ENCODE measurements at places on chromosomes 4 and X.
A peak's percentile ranks its signal among the peaks of the same experiment; 100 is the strongest.

GRCh38 chr4:178894126-178894525 lies 1451.9 kb upstream of the AGA start:
- DNase-seq, result no peak

GRCh38 chr4:40261231-40262076 lies 64.6 kb downstream of the RHOH start:
- DNase-seq, result no peak

GRCh38 chrX:130741584-130741983 lies 161.4 kb downstream of the ENOX2 start:
- no peak for DNase-seq

- no peak for DNase-seq
Observed at GRCh38 chrX:107968623-107969022, 13.5 kb downstream of the TEX13B start.

DNA sequence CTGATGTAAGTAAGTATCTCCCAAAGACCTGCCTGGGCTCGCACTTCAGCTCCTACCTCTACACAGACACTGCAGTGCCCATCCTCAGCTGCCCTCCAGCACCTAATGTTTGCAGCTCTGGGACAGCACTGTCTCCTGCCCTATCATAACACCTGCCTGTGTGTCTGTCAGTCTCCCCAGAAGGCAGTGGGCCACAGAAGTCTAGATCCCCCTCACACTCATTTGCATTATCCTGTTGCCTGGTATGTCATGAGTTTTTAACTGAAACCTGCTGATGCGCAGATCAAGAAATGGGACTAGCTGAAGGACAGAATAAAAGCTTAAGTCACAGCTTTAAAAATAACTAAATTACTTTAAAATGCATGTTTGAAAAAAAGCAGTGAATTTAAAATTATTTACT lies 43.0 kb downstream of the LRP2BP start:
- DNase-seq, result no peak

DNA sequence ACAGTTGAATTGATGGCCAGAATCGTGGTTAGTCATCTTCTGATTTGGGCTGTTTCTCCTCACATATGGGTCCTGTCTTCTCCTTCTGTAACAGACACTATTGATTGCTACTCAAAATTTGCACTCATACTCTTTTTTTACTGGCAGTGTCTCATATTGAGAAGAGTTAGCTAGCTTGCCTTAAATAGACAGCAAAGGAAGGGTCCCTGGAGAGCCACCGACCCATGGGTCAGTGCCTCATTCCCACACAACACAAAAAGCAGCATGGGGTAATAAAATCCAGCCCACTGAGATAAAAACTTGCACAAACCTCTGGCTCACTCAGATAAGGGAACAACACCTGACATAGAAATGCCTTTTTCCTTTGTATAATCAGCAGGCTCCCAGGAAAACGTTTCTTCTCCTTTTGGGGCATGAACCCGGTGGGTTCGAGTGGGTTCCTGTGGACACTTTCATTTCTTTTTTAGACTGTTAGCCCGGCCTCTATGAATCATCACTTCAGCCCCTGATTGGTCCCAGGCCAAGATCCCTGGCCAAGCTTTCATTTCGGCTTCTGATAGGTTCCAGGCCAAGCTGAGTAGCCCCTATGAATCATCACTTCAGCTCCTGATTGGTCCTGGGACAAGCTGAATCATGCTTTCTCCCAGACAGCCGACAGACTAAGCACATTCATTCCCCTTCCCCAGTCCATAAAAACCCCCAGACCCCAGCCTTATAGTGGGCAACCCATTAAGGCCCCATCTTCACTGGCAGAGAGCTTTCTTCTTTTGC lies 408.1 kb downstream of the DCAF12L2 start:
- DNase-seq, result no peak

GRCh38 chr4:140711910-140712309 lies 44.3 kb downstream of the TBC1D9 start:
- DNase-seq, result no peak

DNA sequence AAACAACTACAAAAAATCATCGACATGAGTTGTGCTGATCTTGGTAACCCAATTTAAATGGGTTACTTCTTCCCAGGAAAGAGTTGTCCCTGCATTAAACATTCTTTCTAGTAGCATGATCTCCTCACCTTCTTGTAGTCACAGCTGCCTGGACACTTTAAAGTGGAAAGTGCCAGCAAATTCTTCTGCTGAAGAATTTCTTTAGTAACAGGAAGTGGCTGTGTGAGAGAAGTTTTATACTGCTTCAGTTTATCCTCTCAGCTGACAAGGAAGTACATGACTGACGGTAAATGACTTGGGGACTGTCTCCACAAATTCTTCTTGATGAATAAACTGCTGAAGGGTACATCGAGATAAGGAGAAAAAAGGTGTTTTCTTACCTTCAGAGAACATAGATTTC lies 18.2 kb upstream of the TNIP3 start:
- no peak for DNase-seq

GRCh38 chrX:13932416-13932815 lies 97.3 kb downstream of the GEMIN8 start:
- DNase-seq, result no peak

DNA sequence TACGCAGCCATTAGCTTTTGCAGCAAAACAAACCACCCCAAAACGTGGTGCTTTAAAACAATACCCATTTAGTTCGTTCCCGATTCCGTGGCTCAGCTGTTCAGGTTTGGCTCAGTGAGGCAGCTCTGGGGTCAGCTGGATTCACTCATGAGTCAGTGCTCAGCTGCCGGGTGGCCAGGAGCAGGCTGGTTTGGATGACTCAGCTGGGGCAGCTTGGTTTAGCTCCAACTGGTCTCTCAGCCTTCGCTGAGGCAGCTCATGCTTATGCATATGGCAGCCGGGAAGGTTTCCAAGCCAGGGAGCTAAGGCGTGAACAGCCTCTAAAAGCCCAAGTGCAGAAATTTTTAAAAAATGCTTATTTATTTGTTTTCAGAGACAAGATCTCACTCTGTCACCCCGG lies 13.3 kb upstream of the CD99 start:
- DNase-seq, result no peak

- no peak for DNase-seq
Observed at GRCh38 chr4:147233-147632, 22.9 kb downstream of the ZNF718 start.

DNA sequence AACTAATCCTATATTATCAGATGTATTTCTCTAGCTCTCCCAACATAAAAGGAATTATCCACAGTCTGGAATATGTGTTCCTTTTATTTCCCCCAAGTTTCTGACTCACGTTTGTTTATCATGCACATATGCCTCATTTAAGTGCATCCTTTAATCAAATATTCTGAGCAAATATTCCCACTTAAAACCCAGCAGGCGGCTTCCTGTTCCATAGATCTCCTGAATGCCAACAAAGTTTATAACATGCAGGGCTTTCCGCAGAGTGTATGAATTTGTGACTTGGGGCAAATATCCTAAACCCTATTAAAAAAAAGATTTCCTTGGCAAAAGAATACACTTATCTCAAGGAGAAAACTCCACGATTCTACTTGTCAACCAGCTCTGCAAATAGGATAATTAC lies 16.9 kb downstream of the GLRA2 start:
- no peak for DNase-seq

DNA sequence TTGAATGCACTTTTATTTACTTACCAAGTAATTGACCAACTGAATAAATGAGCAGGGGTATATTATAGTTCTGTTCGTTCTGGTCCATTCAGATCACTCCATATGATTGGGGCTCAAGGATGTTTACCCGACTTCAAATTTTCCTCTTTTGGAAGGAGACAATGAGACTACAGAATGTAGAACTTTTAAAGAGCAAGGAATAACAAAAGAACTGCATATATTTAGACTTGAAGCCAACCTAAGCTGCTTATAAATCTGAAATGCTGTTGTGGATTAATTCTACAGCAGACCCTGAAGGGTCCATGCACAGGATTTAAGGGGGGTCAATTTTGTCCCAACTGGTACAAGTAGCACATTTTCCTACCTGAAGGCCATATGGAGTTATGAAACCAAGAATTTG lies 610.8 kb downstream of the RAB28 start:
- no peak for DNase-seq

GRCh38 chrX:136030303-136031191 lies 45.3 kb downstream of the SLC9A6 start:
- DNase-seq, result no peak

- no peak for DNase-seq
Observed at GRCh38 chrX:34848281-34848680, 94.3 kb upstream of the FAM47B start.

GRCh38 chr4:105619188-105619931 lies 66.9 kb downstream of the ARHGEF38 start:
- no peak for DNase-seq

DNA sequence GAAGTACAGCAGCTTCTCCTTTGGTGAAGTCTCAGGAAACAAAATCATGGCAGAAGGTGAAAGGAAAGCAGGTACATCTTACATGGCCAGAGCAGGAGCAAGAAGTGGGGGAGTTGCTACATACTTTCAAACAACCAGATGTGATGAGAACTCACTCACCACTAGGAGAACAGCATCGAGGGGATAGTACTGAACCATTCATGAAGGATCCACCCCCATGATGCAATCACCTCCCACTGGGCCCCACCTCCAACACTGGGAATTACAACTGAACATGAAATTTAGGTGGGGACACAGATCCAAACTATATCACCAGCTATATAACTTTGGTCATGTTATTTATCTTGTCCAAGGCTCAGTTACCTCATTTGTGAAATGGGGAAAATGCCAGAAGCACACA lies 159.4 kb downstream of the OPHN1 start:
- no peak for DNase-seq

DNA sequence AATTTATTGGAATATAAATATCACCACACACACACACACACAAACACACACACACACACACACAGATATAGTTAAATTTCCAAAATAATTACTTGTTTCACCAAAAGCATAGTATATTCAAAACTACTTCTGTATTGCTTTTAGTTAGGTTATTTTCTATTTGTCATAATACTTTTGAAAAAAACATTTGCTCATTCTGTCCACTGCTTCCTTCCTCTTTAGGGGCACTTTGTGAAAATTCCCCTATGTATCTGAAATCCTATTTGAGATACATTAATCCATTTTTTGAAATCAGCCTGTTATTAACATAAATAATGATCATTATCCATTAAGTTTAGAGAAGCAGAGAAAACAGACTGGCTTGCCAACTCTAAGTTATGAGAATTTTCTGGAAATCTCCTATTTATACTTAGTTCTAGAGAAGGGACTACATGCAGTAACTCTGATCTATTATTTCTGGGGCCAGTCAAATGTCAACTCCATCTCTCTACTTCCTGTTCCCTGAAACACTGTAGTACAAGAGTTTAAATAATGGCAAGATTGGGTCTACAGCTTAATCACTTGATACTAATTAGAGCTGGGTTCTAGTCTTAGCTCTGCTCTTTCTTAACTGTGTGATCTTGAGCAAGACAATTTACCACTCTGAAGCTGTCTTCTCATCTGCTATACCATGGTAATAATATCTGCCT lies 54.4 kb upstream of the GPR174 start:
- DNase-seq, result no peak

DNA sequence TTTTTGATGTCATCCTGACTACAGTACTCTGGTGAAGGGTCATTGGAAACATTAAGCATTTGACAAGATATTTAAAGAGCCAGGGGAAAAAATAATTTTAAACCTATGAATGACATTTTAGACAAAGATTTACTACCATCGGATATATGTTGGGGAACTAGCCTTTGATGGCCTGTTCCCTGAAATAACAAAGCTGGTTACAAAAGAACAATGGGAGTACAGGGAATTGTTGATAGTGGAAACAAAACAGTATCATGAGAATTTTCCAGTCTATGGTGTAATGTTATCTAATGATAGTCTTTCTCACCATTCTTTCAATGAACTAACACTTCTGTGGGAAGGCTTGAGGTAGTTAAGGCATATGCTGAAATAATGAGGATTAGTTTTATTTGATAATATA lies 125.9 kb upstream of the KLHL4 start:
- DNase-seq, result no peak

DNA sequence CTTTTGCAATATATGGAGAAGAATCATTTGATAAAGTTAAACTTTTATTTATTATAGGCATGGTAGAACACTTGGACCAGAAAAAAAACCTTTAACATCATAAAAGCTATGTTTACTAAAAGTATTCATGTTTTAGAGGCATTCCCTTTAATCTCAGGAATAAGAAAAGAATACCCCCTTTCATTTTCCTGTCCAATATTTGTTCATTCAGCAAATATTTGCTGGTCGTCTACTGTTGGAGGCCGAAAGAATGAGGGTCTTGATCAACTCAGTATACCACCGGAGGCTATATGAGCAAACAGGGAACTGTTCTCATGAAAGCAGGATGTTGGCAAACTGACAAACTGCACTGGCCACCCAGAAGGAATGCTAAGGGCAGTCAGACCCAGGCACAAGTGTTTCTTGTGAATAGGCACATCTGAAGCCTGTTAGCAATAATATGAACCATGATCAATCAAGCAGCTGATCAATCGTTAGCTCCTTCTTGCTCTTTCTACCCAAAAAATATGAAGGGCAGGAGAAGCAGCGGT lies 480.8 kb upstream of the FAT1 start:
- DNase-seq, result no peak

- DNase-seq, result no peak
Observed at GRCh38 chrX:31178064-31178768, 106.4 kb upstream of the FTHL17 start.

- DNase-seq, result no peak
Observed at GRCh38 chr4:124079174-124079780, 633.3 kb downstream of the ANKRD50 start.

DNA sequence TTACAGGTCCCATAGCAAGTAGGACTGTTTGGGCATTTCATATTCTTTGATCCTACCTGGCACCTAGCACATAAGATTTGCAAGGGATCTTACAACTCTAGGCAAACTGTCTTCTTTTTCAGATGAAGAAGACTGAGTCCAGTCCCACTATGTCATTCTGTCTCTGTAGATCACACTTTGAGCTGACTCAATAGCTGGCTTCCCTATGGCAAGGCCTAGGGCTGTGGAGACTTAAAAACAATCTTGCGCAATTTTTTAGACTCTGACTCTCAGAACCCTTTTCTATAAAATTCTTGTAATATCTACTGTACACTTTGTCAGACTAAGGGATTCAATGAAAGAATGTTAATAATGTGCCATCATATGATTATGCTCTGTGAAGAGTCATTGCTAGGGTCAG lies 26.7 kb downstream of the OTC start:
- no peak for DNase-seq

- peak; percentile 58 for DNase-seq
Observed at GRCh38 chrX:74536152-74536831, 78.1 kb downstream of the RLIM start.

- no peak for DNase-seq
Observed at GRCh38 chr4:167084321-167084720, 150.0 kb downstream of the SPOCK3 start.

DNA sequence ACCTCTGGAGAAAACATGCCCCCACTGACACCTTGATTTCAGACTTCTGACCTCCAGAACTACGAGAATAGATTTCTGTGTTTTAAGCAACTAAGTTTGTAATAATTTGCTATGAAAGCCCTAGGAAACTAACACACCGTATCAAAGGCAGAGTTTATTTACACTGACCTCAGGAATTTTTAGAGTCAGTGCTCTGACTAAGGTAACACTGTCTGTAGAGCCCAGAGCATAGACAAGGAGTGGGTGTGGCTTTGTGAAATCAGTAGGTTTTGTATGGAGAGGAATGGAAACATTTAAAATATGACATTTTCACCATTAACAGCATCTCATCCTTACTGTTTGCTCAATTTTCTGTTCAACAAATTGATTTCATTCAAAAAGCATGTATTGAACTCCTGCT lies 764.4 kb upstream of the PCDH10 start:
- no peak for DNase-seq
